ENCODE measurements at places on chromosomes 2 and 18. TPM values are rescaled to one million over a fixed set of nuclear protein-coding genes. Genes with fewer than 3 reads are reported as not detected.

DNA sequence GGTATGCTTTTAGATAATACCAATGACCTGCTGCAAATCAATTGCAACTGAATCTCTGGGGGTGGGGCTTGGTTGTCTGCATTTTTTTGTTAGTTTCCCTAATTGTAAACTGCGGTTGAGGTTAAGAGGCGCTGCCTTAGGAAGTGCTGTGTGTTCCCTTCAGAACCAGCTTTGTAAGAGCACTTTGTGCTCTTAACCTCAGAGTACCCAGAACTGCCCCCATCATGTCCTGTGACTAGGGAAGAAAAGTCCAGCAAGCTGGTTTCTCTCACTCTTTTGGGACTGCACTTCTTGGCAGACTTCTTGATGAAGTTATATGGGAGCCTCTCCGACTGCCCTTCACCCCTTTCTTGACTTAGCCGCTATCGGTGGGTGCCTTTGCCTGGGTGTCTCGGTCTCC, 245.5 kb upstream of the CXCR4 start:
- H3K27ac ChIP-seq: no peak overlapping the region
- no peaks in the 10 kb centered on the region for H3K36me3 ChIP-seq
- no peak for DNase-seq
- H3K27me3 ChIP-seq: no peaks in the 10 kb centered on the region
- no peaks in the 10 kb centered on the region for H3K4me1 ChIP-seq

DNA sequence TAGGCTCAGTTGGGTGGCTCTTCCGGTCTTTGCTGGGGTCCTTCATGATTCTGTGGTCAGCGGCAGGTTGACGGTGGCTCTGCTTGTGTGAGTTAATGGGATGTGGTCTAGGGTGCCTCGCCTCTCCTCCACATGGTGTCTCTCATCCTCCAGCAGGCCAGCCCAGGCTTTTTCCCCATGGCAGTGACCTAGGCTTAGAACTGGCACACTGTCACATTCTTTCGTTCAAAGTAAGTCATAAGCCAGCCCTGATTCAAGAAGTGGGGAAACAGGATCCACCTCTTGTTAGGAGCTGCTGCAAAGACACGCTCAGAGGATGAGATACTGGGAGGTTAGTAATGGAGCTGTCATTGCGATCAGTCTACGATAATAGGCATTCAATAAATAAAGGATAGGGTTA, 46.0 kb upstream of the CTIF start:
- no peak overlapping the region for H3K27ac ChIP-seq
- peaks cover 25% of the 10 kb centered on the region for H3K4me1 ChIP-seq

DNA sequence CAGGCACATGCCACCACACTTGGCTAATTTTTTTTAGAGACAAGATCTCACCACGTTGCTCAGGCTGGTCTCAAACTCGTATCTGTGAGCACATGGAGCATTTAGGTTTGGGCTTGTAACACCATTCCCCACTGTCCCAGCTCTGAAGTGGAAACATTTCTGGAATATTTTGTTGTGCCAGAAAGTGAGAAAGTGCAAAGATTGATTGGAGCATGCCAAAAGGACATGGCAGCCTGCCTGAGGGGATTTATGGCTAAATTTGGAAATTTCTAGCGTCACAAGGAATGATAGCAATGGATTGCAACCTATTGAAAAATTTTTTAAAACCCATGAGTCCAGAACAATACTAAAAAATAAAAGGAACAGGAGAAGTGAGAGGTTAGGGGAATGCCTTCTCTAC, 136.8 kb downstream of the ESCO1 start:
- no peaks in the 10 kb centered on the region for H3K27me3 ChIP-seq
- H3K36me3 ChIP-seq: no peaks in the 10 kb centered on the region
- H3K27ac ChIP-seq: no peak overlapping the region
- no peak overlapping the region for H3K4me3 ChIP-seq
- H3K4me1 ChIP-seq: no peaks in the 10 kb centered on the region

- no peak for DNase-seq
- H3K4me1 ChIP-seq: no peaks in the 10 kb centered on the region
- H3K27ac ChIP-seq: no peak overlapping the region
- H3K36me3 ChIP-seq: no peaks in the 10 kb centered on the region
These were observed 57.3 kb downstream of the VIT start for GRCh38 chr2:36753706-36754221.

- no peaks in the 10 kb centered on the region for H3K27me3 ChIP-seq
- no peaks in the 10 kb centered on the region for H3K4me1 ChIP-seq
- no peaks in the 10 kb centered on the region for H3K36me3 ChIP-seq
- no peak for DNase-seq
- no peak overlapping the region for H3K27ac ChIP-seq
- no peak overlapping the region for H3K4me3 ChIP-seq
These were observed 834.9 kb upstream of the SALL3 start for GRCh38 chr18:78144669-78145068.

GRCh38 chr2:47043142-47043890, 111.8 kb downstream of the STPG4 start:
- peaks cover 13% of the 10 kb centered on the region for H3K36me3 ChIP-seq
- H3K27ac ChIP-seq: peak overlapping the region; percentile 86
- no peaks in the 10 kb centered on the region for H3K27me3 ChIP-seq
- DNase-seq: peak; percentile 73

GRCh38 chr2:7358865-7359447, 441.7 kb downstream of the RNF144A start:
- no peak overlapping the region for H3K27ac ChIP-seq
- no peaks in the 10 kb centered on the region for H3K27me3 ChIP-seq
- no peaks in the 10 kb centered on the region for H3K36me3 ChIP-seq
- no peak overlapping the region for H3K4me3 ChIP-seq
- no peak for DNase-seq

DNA sequence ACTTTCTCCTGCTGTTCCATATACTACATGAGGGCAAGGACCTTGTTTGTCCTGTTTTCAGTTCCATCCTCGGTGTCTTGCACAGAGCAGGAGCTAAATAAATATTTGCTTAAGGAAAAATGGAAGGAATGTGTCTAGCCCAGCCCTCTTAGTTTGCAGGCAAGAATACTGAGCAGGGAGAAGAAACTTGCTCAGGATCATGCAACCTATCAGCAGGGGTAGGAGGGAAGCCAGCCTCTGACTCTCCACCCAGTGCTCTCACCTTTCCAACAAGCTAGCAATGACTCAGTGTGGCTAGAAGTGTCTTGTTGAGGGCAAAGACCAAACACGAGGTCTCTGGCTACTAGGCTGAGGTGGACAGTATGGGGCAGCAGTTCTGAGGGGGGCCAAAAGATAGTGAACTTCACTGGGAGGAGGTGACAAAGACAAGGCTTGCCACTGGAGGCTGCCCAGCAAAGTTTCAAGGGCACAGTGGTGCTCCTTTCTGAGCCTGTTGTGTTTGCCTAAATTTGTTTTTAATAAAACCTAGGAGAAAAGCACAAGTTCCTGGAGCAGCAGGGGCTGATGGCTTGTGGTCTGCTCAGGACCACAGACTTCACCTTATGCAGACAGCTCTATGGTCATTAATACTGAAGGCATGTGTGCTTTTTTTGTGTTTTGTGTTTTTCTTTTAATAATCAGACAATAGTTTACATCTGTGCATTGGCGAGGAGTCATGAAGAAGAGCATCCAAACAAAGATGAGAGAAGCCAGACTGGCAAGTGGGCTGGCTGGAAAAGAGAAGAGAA, 49.1 kb upstream of the CTAGE1 start:
- no peak overlapping the region for H3K4me3 ChIP-seq
- no peaks in the 10 kb centered on the region for H3K27me3 ChIP-seq
- H3K36me3 ChIP-seq: no peaks in the 10 kb centered on the region
- H3K4me1 ChIP-seq: no peaks in the 10 kb centered on the region
- peak overlapping the region; percentile 83 for H3K27ac ChIP-seq

DNA sequence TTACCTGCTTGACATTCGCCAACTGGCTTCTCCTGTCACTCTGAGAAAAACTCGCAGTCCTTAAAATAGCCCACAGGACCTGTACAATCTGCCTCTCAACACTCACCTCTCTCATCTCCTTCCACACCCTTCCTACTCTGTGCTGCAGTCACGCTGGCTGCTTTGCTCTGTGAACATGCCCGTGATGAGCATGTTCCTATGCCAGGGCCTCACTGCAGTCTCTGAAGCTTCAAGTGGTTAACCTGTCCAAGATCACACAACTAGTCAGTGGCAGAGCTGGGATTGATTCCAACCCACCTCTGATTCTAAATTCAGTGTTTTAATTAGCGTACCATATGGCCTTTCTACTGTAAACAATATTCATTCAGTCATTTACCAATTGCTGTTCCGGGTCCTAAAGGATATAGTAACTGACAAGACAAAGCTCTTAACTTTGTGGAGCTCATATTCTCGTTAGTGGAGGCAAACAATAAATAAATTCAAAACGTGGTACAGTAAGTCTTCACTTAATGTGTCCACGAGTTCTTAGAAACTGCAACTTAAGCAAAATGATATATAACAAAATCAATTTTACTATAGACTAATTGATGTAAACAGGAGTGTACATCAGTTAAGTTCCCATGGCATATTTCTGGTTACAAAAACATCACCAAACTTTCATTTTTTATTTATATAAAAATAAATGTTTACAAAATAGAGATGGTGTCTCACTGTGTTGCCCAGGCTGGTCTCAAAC, 38.9 kb upstream of the FBXO11 start:
- no peaks in the 10 kb centered on the region for H3K4me1 ChIP-seq
- DNase-seq: peak; percentile 31
- no peak overlapping the region for H3K27ac ChIP-seq
- no peak overlapping the region for H3K4me3 ChIP-seq
- no peaks in the 10 kb centered on the region for H3K36me3 ChIP-seq
- no peaks in the 10 kb centered on the region for H3K27me3 ChIP-seq

DNA sequence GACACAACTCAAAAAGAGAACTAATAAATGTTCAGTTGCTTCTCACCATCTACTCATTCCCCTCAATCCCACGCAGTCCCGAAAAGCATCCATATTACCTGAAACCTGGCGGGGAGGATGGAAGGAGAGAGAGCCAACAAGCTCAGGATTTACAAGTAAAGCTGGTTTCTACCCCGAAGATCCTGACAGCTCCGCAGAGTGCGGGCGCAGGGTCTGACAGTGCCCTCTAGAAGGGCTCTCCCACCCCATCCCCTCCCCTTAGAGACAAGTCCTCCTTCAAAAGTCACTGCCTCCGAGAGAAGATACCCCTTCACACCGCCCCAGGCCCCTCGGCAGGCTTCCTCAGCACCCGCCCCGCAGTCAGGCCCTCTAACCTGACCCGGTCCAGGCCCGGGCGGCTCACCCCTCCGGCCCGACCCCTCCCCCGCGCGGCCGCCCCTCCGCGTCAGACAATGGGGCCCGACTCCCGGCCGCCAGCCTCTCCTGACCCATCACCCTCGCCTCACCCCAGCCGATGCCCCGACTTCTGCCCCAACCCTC, 550 bp downstream of the RAB1A start:
- H3K27ac ChIP-seq: peak overlapping the region; percentile 93
- H3K4me1 ChIP-seq: peaks cover 52% of the 10 kb centered on the region
- H3K4me3 ChIP-seq: peak overlapping the region; percentile 82
- H3K27me3 ChIP-seq: no peaks in the 10 kb centered on the region
- no peaks in the 10 kb centered on the region for H3K36me3 ChIP-seq

GRCh38 chr2:214310319-214310718, 100.5 kb upstream of the VWC2L start:
- no peaks in the 10 kb centered on the region for H3K27me3 ChIP-seq
- DNase-seq: no peak
- no peak overlapping the region for H3K4me3 ChIP-seq
- no peak overlapping the region for H3K27ac ChIP-seq

MFSD2B gene
- not detected for polyA plus RNA-seq

CAVIN2 gene
- 38.9 TPM for polyA plus RNA-seq

MGAT4A gene
- 4.2 TPM for polyA plus RNA-seq

SGPP2 gene
- polyA plus RNA-seq: 13.6 TPM

Measured in heart left ventricle (tissue), 16 donors.